CD4-positive, alpha-beta T cell treated with Interleukin-15 for 4 hours (primary cell): ENCODE measurements at places on chromosomes 4 and X.

- no peak for DNase-seq
Observed at GRCh38 chrX:55839485-55839884, 121.9 kb downstream of the RRAGB start.

DNA sequence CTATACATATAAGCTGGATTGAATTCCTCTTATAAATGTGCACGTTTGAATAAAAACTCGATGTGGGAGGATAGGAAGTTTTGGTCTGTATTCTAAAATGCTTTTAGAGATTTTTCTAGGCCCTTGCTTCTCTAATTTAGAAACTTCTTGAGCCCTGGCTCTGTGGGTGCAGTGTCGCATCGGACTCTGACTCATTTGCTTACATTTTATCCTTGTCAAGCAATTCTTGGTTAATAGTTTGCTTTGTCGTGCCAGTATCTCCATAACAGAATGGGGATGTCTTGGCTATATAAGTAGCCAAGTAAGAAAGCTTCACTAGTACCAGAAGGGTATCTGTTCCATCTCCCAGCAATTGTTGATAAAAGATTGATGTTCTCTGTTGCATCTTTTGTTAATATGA is 10.7 kb downstream of the SGMS2 start:
- no peak for DNase-seq

GRCh38 chr4:118983831-118984230 is 95.2 kb downstream of the SYNPO2 start:
- no peak for DNase-seq

DNA sequence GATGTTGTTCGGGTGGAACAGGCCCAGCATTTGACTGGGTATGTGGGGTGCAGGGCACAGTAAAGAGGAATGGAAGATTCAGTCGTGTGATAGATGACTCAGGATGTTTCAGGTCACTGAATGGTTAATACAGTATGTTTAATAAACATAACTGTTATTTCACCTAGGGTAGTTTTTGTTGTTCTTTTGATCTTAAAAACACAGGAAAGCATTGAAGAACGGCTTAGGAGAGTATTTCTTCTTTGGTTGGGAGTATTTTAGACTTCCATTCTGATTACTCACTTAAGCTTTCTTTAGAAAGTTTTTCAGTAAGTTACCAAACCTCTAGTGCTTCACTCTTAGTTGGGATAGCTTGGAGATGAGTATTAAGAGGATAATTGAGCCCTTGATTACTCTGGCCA is 62.3 kb downstream of the STAG2 start:
- DNase-seq: no peak

DNA sequence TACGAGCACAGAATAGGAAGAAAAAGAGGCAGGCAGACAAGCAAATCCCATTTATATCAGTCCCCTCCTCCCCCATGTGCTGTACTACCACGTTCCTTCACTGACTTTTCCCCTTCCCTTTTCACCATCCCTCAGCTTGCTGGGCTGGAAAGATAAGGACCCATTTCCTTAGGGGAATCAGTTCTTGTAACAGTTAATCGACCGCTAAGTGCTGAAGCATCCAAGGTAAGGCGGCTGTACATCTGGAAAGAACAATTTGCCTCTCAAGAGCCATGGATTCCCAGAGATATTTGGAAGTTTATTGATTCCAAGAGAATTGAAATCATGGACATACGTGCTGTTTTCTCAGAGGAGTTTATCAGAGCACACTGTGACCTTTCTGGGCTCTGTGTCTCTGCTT is 1688.0 kb downstream of the STIM2 start:
- DNase-seq: no peak

DNA sequence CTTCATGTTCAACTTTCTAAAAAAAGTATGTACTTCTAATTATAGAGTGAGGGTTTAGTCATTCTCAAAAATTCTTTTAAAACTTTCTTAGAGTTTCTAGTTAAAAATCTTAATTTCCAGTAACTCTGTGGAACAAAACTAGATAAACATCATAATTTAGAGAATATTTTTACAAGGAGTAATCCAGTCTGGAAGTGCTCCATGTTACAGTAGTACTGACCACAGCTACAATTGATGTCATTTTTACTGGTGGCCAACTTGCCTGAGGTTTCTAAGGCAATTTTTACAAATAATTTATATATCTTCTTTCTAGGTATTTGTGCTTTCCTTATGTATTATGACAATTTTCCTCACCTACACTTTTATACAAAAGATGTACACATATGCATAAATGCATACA is 490.4 kb downstream of the CENPC start:
- no peak for DNase-seq

- no peak for DNase-seq
Observed at GRCh38 chr4:148239494-148239985, 202.7 kb downstream of the NR3C2 start.

DNA sequence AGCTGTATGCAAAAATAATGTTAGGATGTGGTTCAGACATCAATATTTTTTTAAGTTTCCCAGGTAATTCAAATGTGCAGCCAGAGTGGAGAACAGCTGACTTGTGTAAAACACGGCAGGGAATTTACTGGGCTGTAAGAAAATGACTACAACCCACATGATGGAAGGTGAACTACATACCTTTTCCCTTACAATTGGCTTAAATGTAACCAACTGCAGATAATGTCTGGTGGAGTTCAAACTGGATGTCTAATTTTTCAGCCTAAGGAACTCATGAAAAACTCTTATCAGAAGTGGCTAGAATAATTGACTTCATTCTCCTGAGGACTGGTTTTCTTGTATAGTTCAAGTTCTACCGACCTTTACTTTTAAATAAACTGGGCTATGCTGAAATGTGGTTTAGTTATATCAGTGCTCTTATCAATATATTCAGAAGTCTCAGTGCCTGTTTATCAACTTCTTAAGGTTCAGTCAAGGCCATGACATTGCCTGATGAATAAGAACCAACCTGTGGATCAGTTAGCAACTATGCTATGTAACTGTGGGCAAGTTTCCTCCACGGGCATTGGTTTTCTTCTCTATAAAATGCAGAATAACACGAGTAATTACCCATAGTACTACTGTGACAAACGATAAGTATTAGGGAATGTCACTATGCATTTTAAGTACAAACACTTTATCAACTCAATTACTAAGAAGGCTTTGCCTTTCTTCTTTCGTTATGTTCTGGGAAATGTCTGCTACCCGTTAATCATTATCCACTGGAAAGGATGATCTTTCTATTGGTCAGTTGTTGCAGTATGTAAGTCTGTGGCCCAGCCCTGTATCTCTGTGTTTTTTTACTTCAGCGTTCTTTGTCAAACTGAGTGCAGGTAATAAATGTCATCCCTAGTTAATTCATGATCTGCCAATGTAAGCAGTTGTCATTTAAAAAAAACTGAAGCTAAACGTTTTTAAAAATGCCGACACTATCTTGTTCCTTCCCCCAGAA is 181.6 kb downstream of the PCDH7 start:
- no peak for DNase-seq

- DNase-seq: no peak
Observed at GRCh38 chr4:118953276-118953675, 64.6 kb downstream of the SYNPO2 start.

DNA sequence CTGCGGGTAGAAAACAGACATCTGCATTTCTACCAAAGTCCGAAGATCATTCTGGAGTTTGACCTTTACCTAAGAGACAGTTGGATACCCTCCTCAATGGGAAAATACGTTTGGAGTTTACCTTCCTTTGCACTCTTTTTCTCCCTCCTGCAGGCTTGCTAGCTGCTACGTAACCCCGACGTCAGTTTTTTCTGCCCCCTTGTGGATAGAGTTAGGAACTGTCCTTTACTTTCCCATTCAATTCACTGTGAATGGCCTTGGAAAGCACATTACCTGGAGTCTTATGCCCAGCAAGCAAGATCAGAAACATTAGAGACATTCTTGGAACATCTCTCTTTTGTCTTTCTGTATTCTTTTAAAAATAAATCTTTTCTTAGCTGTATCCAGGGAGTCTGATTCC is 250.7 kb downstream of the NAP1L3 start:
- no peak for DNase-seq

GRCh38 chr4:152862608-152863007 is 73.5 kb upstream of the FHDC1 start:
- no peak for DNase-seq

- no peak for DNase-seq
Observed at GRCh38 chrX:97636473-97637140, 752.9 kb downstream of the RPA4 start.

DNA sequence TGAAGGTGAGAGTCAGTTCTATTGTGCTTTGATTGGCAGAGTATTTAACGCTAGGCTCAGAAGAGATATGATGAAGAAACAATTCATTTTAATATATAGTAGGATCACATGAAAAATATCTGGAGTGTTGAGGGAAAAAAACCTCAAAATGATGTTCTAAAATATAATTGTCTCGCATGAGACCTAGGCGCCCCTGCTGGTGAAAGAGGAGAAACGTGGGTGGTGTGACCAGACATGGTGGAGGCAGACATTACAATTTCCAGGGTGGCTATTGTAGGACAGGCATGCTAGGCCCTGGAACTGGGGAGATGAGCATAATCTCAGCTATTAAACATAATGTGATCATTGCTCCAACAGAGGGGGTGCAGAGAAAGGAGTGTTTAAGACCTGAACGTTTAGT is 210.0 kb downstream of the HS3ST1 start:
- DNase-seq: no peak

GRCh38 chrX:137423241-137423640 is 142.7 kb upstream of the ZIC3 start:
- DNase-seq: no peak

DNA sequence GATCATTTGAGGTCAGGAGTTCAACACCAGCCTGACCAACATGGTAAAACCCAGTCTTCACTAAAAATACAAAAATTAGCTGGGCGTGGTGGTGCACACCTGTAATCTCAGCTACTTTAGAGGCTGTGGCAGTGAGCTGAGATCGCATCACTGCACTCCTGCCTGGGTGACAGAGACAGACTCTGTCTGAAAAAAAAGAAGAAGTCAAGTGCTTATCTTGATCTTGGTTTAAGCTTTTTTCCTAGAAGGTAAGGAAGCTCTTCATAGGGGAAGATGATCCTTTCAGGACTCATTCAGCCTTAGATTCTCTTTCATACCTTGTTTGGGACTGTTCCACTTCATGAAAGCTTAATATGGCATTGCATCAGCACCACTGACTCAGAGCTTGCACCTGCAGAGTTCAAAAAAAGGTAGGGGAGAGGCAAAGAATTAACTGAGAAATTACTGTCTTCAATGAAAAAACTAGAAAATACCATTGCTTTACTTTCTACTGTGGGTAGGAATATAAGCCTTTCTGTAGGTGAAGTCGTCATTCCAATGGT is 70.8 kb upstream of the EPGN start:
- no peak for DNase-seq

DNA sequence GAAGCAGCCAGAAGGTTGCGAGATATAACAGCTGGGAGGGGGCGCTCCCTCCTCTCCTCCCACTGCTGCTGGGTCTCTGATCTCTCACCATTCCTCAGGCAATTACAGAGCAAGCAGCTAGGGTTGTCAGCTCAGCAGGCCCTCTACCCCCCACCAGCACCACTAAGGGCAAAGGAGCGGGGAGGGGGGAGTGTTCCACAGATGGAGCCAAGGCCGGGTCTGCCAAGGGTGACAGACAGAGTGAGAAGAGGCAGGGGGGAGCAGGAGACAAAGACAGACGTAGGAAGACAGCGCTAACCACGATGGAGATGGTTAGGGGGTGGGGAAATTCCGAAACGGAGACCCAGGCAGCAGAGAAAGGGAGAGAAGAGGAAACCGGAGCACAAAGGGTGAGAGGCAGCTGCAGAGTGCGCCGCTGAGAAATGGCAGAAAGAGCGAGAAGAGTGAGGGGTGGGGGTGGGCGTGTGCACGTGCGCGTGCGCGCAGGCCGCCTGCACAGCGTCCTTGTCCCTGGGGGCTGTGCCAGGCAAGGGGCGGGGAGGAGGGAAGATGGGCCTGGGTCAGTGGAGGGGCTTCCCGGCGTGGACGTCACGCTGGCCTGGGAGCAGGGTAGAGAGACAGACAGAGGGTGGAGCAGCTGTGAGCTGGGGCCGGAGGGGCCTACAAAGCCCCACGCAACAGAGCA is 6.9 kb downstream of the L1CAM start:
- DNase-seq: no peak

DNA sequence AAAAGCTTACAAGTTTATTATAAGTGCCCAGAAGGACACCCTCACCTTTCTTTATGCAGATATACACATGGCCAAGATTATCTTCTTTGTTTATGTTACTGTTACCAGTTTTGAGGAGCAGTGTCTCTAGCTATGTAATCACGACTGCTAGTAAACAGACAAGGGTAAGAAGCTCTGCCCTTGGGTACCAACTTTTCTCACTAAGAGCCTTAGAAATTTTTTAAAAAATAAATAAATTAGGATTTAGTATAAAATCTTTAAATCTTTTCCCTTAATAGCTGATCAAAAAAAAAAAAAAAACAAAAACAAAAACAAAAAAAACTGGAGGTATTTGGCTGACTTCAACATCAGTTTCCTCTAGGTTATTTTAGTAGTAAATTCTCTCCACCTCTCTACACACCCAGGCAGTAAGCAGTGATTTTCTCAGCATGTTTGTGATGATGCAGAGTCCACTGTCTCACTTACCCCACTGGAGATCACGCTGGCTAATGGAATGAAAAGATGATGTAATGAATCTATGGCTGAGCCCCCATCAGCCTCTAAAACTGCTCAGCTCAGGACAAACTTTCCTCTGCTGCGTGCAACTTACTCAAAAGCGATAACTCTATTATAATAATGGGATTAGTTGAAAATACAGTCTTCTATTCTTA is 125.9 kb downstream of the FRYL start:
- DNase-seq: no peak

DNA sequence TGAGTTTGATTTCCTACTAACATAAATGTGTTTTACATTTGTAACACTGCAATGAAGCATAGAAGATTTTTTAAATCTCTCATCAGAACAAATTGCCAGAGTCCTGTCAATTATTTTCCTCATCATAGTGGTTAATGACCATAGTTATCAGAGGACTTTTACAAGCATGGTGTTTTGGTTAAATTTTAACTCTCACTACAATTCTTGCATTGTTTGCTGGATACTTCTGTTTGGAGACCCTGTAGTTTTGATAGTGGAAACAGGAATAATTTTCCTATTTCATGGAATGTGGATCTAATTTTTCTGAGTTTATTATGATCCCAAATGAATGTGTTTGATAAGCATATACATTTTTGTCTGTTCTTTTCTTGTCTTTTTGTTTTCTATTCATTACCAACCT is 16.8 kb downstream of the NIPAL1 start:
- DNase-seq: no peak

GRCh38 chrX:83535417-83536196 is 27.5 kb downstream of the POU3F4 start:
- DNase-seq: no peak

DNA sequence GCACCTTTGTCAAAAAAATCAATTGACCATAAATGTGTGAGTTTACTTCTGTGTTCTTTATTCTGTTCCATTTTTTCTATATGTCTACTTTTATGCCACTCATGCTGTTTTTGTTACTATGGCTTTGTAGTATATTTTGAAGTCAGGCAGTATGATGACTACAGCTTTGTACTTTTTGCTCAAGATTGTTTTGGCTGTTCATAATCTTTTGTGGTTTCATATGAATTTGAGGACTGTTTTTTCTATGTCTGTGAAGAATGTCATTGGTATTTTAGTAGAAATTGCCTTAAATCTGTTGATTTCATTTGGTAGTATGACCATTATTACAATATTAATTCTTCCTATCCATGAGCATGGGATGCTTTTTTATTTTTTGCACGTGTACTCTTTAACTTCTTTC is 346.8 kb downstream of the PPP3CA start:
- no peak for DNase-seq

- no peak for DNase-seq
Observed at GRCh38 chr4:128869776-128870509, 60.4 kb downstream of the JADE1 start.

- DNase-seq: no peak
Observed at GRCh38 chr4:10023050-10023419, 1.7 kb upstream of the SLC2A9 start.

GRCh38 chr4:157242871-157243270 is 22.3 kb downstream of the GRIA2 start:
- no peak for DNase-seq
